Spleen (tissue), 13 donors: ENCODE measurements at places on chromosomes 1 and 21. TPM values are rescaled to one million over a fixed set of nuclear protein-coding genes. Genes with fewer than 3 reads are reported as not detected.

DNA sequence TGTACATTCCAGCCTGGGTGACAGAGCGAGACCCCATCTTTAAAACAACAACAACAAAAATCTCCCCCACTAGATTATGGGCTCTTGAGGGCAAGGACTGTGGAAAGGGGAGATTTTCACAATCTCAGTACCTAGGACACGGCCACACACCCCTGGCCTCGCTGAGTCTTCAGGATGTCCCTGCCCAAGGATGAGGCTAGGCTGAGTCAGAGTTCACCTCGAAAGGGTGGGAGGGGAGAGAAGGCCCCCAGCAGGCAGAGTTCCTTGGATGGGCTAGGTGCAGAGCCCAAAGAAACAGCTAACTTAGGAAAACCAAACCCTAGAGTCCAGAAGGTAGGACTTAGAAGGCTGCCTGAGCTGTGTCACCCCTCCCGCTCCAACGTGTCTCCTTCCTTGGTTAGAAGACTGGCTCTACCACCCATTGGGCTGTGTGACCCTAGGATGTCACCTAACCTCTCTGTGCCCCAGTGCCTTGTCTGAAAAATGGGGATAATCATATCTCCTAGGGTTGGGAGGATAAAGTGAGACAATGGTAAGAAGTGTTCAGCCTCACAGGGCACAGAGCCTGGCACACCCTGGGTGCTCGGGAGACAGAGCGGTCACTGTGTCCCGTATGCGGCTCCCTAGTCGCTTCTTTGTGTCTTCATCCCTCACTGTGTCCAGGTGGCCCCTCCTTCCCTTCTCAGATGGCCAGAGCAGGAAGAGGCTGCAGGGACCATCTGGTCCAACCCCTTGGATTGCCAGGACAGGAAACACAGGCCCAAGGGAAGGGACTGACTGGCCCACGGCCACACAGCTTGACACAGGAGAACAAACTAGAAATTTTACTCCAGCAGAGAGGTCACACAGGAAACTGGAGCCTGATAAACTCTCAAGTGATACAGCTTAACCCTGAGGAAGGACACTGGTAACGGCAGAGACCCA, 11.2 kb downstream of the TRIM62 start:
- DNase-seq = no peak
- H3K27ac ChIP-seq = no peak overlapping the region
- no peaks in the 10 kb centered on the region for H3K27me3 ChIP-seq
- H3K4me3 ChIP-seq = no peak overlapping the region
- peaks cover 18% of the 10 kb centered on the region for H3K4me1 ChIP-seq
- peaks cover 52% of the 10 kb centered on the region for H3K36me3 ChIP-seq

DNA sequence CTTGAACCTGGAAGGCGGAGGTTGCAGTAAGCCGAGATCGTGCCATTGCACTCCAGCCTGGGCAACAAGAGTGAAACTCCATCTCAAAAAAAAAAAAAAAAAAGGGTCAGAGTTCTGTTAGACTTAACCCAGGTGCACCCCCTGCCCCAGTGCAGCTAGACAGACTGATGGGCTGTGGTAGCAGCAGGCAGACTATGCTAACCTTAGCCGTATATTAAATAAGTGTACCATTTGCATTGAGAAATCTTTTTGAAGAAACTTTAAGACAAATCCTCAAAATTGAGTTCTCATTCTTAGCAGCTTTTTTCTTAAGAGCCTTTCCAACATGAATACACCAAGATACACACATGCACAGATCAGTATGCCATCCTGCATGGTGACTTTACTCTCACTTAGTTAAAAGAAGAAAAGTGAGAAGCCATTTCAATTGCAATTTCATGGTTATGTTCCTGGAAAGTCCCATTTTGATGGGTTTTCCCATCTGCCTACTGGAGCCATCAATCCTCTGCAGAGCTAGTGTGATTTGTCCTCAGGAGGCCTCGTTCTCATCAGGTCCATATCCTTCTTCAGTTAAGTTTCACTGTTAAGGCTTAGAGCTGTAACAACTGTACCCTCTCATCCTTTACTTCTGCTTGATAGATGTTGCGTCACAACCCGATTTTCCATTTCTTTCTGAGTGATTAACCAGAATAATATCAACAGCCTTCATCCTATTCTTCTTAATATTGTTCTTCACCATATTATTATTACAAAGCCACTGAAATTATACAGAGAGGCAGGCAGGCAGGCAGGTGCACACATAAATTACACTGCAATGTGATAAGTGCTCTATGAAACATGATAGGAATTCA, 7.3 kb downstream of the FCRLB start:
- H3K4me1 ChIP-seq = peaks cover 12% of the 10 kb centered on the region
- DNase-seq = no peak
- H3K27me3 ChIP-seq = no peaks in the 10 kb centered on the region
- H3K4me3 ChIP-seq = no peak overlapping the region

- no peaks in the 10 kb centered on the region for H3K27me3 ChIP-seq
- no peak for DNase-seq
- no peak overlapping the region for H3K4me3 ChIP-seq
- H3K36me3 ChIP-seq = no peaks in the 10 kb centered on the region
Measured at GRCh38 chr1:158425027-158425426, 1.0 kb downstream of the OR10K2 start.

GRCh38 chr1:12372761-12373160, 142.9 kb downstream of the VPS13D start:
- no peak overlapping the region for H3K4me3 ChIP-seq
- H3K27me3 ChIP-seq = no peaks in the 10 kb centered on the region
- no peak for DNase-seq
- H3K36me3 ChIP-seq = peaks cover 70% of the 10 kb centered on the region
- no peak overlapping the region for H3K27ac ChIP-seq

DNA sequence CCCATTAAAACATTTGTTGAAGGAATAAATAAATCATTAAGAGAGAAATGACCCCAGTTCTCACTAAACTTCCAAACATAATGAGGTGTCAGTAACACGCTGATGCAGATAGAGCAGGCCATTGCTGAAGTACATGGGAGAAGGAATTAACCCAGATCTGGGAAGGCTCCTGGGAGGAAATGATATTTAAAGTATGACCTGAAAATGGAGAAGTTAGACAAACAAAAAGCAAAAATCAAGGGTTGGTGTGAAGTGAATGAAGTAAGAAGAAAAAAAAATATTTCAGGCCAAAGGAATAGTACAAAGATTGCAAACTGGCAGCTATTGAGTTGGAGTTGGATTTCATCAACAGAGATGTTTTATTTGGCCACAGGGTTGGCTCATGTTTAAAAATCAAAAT, 71.4 kb downstream of the RGS2 start:
- H3K4me1 ChIP-seq = peaks cover 16% of the 10 kb centered on the region
- H3K4me3 ChIP-seq = no peak overlapping the region
- H3K36me3 ChIP-seq = no peaks in the 10 kb centered on the region
- no peaks in the 10 kb centered on the region for H3K27me3 ChIP-seq
- no peak for DNase-seq

DNA sequence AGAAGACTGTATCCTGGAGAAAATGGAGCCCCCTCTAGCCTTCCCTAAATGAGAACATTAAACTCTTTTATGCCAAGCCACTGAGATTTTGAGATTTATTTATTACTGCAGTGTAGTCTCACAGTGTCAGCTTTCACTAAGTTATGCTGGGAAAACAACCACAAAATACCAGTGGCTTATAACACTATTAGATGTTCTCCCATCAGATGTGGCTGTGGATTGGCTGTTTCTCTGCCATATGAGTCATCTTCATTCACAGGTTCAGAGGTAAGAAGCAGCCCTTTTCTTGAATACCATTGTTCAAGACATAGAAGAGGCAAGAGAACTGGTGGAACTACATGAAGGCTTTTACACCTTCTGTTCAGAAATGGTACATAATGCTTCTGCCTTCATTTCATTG, 32.1 kb upstream of the ST6GALNAC5 start:
- H3K4me1 ChIP-seq = no peaks in the 10 kb centered on the region
- H3K4me3 ChIP-seq = no peak overlapping the region
- no peaks in the 10 kb centered on the region for H3K27me3 ChIP-seq
- DNase-seq = no peak

DNA sequence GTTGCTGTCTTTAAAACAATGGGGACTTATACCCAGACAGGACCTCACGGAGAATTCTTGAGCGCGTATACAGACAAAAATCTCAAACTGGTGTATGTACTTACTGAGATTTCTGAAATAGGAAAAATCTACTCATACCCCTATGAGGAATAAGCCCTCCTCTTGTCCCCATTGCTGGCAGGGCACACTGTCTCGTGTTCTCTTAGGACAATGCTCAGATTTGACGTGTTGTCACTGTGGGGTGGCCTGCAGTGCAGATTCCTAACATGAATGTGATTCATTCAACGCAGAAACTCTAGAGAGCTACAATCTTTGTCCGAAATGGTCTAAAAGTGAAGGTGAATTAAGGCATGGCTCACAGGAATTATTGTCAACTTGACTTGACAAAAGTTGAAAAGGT, 31.1 kb upstream of the PDE9A start:
- DNase-seq = peak; percentile 1
- H3K27me3 ChIP-seq = peaks cover 4% of the 10 kb centered on the region
- no peak overlapping the region for H3K4me3 ChIP-seq
- H3K36me3 ChIP-seq = no peaks in the 10 kb centered on the region

Gene RPTN
- not detected for total RNA-seq
